ENCODE measurements at places on chromosomes 7 and 10. TPM values are rescaled to one million over a fixed set of nuclear protein-coding genes. Genes with fewer than 3 reads are reported as not detected.

CHN2 gene
- total RNA-seq = 3.3 TPM

IFIT3 gene
- total RNA-seq = 0.55 TPM

SAMD9L gene
- total RNA-seq = not detected

SORCS1 gene
- 1.7 TPM for total RNA-seq

NAPEPLD gene
- total RNA-seq = 9.3 TPM

PHKG1 gene
- total RNA-seq = 0.64 TPM

ZSWIM8 gene
- 41.0 TPM for total RNA-seq

GRCh38 chr7:116395141-116395791, 104.3 kb upstream of the CAV2 start:
- no peak for DNase-seq

DNA sequence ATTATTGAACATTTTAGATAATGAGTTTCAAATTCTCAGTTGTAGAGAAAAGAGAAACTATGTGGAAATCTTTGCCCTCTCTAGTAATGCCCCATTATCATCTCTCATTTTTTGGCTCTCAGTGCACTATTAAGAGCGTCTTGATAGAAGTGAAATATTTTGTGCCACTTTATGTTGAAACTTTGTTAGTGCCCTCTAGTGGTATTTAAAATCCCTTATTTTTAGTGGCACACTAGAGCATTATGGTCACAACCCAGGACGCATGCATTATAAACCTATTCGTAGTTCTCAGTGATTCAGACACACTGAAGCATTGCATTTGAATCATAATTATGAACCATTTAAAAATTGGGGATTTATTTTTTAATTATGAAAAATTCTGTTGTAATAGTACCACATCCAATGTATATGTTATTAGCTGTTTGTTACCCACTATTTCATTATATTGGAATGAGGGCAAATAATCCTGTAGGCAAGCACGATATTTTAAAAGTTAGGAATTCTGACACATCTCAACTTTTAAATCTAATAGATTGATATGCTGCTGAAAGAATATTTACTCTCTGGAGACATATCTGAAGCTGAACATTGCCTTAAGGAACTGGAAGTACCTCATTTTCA, 21.9 kb downstream of the PDCD4 start:
- DNase-seq = no peak

DNA sequence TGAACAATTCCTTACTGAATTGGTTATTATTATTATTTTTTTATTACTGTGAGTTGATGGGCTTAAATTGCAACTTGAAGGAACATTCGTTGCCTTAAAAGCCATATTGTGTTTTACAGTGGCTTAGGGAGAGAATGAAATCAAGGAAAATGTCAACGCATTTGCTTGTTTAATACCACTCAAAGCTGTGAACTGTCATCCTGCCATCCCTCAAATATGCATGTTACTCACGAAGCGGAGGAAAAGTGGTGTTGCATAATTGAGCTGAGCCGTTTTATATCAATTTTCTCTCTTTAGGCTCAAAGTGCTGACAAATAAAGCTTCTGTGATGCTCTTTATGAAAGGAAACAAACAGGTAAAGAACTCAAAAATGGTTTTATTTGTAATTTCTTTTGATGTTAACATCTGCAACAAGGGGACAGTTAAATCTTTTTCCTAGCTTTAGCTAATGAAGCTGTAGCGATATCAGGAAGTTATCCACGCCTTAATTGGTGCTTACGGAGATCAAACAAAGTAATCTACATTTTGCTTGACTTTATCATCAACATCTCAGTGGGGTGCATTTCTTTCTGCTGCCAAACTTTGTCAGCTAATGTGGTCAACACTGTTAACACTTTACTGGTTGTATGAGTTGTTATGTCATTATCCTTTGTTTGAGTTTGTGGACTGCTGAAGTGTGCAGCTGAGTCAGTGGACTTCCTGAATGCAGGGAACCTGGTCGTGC, 33.1 kb downstream of the GLRX3 start:
- no peak for DNase-seq

DNA sequence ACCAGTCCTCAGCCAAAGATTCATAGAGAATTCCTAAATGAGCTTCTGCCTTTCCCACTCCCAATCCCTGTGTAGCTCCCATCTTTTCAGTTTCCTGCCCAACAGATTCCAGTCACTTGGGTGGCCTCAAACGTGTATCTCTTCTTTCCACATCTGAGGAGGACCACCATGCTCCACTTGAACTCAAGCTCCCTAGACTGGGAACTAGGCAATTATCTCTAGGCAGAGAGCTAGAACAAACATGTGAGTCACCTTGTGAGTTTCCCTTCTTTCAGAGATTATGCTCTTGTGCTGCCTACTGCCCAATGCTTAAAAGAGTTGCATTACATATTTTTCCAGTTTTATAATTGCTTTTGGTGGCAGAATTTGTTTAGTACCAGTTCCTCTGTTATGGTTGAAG, 178.0 kb downstream of the MDFIC start:
- DNase-seq = no peak

DNA sequence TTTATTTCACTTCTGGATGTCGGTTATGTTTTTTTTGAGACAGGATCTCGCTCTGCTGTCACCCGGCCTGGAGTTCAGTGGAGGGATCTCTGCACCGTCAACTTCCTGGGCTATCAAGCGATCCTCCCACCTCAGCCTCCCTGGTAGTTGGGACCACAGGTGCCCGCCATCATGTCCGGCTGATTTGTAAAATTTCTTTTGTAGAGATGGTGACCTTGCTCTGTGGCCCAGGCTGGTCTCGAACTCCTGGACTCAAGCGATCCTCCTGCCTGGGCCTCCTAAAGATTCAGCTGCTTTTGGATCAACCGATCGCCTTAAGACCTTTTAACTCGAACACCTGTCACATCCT, 606 bp upstream of the RABGEF1 start:
- no peak for DNase-seq

DNA sequence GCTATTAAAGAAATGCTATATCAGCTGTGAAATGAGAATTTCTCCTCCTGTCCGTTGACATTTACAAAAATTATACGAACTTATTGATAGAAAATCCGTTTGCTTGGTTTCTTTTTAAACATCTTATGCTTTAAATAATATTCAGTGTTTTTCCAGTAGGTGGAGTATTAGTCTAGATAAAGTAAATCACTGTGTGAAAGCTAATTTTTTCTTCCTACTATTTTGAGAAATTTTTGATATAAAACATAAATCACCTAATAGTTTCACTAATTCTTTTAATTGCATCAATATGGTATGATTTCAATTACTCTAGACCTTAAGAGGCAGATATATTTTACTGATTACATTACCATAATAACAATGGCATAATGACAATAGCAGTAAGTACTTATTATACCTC, 335.2 kb upstream of the C7orf33 start:
- DNase-seq = no peak

DNA sequence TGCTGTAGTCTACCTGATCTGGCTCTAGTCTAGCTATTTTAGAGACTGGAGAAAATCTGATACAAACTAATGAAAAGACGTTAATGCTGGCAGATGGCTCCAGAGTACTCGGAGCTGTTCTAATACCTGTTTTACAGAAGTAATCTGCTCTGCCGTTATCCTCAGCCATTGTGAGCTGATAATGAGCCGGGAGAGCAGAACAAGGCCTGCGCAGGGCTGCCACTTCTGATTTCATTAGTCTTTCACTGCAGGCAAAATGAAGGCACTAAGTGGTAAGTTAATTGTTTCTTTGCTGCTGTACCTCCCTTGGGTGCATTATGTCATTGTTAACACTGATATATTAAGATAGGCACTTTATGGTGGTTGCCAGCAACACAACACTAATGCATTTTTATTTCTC, 456.4 kb upstream of the PFKP start:
- no peak for DNase-seq

- peak; percentile 70 for DNase-seq
Measured at GRCh38 chr7:140506788-140507464, 27.6 kb upstream of the MKRN1 start.

GRCh38 chr7:95534796-95535195, 49.1 kb downstream of the ASB4 start:
- no peak for DNase-seq

GRCh38 chr7:127089146-127089545, 163.6 kb downstream of the GRM8 start:
- no peak for DNase-seq

DNA sequence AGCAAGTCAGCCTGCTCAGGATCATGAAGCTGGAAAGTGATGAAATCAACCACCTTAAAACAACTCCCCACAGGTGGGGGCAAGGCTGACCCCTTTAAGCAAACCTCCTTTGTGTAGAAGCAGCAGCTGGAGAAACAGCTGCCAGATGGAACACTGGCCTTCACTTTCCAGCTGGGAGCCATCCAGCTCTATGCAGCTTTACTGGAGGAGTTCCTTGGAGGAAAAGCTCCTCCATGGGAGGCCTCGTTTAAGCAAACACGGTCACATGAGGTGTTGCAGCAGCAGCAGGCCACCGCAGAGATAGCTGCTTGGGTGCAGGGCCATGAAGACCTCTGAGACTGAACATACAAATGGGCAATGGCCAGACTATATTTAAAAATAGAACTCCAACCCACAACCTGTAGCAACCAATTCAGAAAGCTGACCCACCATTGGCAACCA, 13.0 kb upstream of the DLG5 start:
- DNase-seq = no peak

DNA sequence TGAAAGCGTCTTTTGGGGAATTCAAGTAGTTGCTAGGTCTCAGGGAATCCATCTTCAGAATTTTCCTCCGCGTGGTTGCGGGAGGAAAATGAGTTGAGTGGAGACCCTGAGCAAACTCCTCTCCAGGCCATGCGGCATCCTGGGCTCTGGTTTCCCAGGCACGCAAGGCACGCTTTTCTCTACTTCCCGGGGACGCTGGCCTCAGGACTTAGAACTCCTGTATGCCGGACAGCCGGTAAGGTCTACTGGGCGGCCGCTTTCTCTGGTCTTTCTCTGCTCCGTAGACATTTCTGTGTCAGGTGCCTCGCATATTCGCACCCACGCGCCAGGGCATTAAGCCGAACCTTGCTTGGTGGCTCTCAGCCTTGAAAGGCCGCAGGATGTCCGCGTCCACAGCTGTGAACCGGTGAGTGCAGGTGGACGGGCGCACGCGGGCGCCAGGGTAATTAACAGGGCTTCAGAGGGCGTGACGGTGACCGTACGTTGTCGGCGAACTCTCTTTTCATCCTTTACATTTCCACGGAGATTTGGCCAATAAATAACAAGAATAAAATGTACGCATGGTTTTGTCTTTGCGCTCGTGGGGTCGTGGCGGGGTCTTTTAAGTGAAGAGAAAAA, 992 bp upstream of the RBM20 start:
- peak; percentile 74 for DNase-seq

DNA sequence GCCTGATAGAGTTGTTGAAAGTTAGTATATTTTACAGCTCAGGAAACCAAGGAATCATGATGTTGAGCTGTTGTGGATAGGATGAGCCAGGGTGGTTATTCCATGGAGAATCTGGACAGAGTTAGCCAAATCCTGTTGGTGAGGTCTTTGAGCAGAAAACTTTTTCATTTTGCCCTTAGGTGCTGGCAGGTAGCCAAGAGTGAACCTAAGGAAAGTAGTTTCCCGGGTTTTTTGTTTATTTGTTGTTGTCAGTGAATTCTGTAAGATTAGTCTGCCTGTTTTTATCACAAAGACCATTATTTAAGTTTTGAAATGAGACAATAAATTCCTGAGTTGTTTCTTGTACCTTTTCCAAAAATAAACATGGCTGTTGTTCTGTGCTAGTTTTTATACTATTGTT, 61.0 kb downstream of the GALNT11 start:
- no peak for DNase-seq

DNA sequence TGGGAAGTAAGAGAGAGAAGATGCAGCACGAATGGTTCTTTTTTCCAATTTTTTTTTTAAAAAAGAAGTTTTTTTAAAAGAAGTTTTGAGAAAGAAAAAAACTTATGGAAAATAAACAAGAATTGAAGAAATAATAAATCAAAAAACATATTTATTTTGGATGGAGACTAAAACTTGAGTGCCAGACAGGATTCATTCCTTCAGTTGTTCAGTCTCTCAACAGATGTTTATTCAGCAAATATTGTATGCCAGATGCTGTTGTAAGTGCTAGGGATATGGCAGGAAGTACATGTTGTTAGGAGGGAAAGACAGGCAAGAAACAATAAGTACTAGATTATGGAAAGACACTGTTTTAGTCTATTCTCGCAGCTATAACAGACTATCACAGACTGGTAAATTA, 750.7 kb upstream of the PHF14 start:
- no peak for DNase-seq

DNA sequence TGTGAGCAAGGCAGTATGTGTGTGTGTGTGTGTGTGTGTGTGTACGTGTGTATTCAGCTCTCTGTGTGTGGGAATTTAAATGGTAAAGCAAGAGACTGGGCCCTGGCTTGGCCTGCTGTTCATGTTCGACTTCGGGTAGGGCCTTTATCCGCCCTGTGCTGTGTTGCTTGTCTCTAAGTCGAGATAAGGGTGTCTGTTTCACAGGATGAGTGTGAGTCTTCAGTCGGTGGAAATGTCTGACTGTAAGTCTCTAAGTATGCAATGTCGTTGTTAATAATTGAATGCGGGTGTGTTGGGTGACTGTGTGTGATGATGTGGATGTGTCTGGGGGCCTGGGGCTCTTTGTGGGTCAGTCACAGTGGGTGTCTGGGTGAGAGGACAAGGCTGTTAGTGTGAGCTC, 34.8 kb downstream of the HIF1AN start:
- DNase-seq = peak; percentile 18

DNA sequence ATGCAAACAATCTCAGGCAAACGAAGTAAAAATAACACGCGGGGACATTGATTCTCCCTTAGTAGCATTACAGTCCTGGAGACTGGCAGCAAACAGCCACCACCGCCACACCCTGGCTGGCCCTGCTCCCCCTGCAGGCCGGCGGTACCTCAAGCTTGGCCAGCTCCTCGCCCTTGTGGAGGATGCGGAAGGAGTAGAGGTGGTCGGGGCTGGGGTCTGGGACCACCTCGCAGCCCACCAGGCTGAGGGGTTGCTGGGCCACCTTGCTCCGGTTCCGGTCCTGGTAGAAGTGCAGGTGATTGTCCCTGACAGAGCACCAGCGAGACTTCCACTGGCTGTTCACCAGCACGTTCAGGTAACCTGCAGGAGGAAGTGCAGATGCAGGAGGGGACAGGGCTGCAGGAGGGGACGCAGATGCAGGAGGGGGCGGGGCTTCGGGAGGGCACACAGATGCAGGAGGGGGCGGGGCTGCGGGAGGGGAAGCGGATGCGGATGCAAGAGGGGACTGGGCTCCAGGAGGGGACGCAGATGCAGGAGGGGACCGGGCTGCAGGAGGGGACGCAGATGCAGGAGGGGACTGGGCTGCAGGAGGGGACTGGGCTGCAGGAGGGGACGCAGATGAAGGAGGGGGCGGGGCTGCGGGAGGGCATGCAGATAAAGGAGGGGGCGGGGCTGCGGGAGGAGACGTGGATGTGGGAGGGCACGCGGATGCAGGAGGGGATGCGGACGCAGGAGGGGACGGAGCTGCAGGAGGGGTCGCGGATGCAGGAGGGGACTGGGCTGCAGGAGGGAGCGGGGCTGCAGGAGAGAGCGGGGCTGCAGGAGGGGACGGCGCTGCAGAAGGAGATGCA, 65.7 kb downstream of the VWA2 start:
- DNase-seq = peak; percentile 92

DNA sequence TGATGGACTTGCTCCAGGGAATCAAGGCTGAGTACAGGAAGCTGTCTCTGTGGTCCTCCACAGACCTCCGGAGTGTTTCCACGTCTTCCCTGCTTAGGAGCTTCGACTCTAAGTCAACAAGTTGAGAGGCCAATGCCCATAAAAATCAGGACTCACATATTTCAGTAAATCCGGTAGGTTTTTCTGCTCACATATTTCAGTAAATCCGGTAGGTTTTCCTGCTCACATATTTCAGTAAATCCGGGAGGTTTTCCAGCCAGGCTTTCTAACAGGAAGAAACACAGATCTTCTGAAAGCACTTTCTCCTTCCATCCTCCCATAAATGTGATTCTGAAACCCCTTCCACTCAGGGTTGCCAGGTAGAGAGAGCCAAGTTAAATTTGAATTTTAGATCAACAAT, 340.1 kb upstream of the SHH start:
- DNase-seq = no peak
